Activated CD4-positive, CD25-positive, alpha-beta regulatory T cell treated with anti-CD3 and anti-CD28 coated beads, Interleukin-2, amount 50 U/mL, for 72 hours (primary cell): ENCODE measurements at places on chromosomes 12 and 14.

DNA sequence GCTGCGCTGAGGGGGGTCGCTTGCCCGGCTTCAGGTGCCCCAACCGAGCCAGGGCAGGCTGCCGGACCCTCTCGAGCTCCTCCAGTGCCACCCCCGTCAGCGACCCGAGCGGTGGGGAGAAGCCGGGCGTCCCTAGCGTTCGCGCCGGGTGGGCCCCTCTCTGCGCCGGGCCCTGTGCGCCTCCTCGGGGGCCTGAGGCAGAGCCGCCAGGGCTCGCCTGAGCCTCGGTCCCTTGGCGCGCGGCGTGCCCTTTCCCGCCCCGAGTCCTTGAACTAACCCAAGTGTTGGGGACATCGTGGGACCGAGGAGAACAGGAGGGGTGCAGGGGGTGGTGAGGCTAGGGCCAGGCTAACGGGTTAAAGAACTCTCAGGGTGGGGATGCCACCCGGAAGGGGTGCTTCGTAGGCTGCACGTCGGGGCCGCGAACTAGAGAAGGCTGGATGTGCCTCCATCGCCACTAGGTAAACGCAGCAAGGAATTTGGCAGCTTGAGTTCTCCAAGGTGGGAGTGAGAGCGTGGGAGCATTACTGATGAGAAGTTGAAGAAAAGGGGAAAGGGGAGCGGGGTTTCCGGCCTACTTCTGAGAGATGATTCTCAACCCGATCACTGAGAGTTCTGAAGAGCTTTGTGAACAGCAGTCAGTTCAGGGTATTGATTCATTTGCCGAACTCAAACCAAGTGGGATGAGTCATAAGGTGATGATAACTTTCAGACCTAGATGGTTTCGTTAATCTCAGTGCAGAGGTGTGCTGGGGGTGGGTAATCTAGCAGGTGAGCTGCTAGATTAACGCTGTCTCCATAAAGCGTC is 618 bp downstream of the RNF34 start:
- peak; percentile 64 for DNase-seq

DNA sequence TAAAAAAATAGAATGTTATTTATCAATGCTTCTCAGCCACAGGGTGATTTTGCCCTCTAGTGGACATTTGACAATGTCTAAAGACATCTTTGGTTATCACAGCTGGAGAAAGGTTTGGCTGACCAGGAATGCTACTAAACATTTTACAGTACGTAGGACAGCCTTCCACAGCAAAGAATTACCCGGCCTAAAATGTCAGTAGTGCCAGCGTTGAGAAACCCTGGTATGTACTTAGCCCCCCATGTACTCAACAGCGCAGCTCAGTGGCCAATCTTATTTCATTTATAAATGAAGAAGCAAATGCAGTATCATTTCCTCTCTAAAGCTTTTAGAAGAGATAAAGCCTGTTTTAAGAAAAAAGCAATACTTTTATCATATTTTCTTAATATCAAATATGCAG is 5.8 kb downstream of the MARK3 start:
- no peak for DNase-seq

DNA sequence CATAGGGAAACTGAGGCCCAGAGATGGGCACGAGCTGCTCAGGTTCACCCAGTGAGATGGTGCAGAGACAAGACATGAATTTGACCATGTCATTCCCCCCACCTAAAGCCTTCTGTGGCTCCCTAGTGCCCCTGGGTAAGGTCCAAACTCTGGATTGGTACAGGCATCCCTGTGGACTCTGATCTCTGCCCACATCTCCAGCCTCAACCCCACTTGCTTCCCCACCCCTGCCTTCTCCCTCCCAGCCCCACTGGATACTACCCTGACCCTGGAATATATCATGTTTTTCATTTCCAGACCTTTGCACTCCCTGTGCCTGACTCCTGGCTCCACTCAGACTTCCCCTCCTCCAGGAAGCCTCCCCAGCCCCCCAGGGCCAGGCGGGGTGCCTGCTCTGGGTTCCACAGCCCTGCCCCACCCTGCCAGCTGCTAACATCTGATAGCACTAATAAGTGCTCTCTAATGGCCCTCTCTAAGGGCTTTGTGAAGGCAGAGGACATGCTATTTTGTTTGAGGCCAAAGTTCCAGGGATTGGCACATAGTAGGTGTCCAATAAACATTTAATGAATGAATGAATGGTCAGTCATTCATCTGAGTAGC is 1.1 kb upstream of the SDSL start:
- DNase-seq, result no peak

DNA sequence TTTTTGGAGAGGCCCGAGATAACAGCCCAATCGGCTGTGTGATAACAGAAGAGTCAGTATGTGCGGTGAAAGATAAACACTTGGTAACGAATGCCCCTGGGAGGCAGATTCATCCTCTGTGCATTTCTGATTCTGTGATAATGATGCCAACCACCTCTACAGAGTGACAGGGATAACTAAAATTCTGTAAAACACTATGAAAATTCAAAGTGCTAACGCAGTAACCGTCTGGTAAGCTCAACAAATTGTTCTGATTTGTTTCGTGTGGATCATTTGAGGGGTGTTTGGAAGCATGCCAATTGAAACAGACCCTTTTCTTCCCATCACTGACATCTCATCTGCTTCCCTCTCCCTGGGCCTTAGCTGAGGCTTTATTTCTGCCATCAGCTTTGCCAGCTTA is 76.3 kb downstream of the ESR2 start:
- DNase-seq, result no peak

DNA sequence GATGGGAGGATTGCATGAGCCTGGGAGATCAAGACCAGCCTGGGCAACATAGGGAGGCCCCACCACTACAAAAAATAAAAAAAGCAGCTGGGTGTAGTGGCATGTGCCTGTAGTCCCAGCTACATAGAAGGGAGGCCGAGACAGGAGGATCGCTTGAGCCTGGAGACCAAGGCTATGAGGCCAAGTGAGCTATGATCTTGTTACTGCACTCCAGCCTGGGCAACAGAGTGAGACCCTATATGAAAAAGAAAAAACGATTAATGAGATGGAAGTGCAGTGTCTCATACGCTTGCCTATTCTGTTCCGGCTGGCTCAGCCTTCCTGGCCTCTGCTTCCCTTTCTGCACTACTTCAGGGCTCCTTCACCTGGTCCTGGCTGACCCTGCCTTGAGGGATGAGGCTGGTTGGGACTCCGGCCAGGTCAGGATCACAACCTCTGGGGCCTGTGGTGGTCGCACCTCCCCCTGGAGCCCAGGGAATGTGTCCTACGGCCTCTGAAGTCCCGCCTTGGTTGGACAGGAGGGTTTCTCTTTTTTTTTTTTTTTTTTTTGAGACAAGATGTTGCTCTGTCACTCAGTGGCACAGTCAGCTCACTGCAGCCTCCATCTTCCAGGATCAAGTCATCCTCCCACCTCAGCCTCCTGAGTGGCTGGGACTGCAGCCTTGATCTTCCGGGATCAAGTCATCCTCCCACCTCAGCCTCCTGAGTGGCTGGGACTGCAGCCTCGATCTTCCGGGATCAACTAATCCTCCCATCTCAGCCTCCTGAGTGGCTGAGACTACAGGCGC is 10.7 kb downstream of the TEDC1 start:
- no peak for DNase-seq

DNA sequence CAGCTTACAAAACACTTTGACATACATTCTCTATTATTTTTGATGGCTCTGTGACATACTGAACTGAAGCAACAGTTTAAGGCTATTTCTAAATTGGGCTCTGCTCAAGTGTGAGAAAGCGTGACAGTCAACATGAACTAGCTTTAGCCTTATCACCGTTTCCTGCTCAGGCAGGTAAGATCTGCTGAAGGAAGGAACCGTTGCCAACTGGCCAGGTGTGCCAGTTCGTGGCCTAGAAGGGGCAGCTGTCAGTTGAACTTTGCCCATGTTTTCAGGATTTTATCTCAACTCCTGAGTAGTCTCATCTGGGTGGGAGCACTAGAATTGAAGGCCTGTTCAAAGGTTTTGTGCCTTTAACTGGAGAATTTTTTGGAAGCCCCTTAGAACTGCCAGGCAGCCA is 79.5 kb downstream of the ETV6 start:
- DNase-seq, result no peak

- DNase-seq, result no peak
Observed at GRCh38 chr12:122966743-122967550, 684 bp upstream of the ABCB9 start.

DNA sequence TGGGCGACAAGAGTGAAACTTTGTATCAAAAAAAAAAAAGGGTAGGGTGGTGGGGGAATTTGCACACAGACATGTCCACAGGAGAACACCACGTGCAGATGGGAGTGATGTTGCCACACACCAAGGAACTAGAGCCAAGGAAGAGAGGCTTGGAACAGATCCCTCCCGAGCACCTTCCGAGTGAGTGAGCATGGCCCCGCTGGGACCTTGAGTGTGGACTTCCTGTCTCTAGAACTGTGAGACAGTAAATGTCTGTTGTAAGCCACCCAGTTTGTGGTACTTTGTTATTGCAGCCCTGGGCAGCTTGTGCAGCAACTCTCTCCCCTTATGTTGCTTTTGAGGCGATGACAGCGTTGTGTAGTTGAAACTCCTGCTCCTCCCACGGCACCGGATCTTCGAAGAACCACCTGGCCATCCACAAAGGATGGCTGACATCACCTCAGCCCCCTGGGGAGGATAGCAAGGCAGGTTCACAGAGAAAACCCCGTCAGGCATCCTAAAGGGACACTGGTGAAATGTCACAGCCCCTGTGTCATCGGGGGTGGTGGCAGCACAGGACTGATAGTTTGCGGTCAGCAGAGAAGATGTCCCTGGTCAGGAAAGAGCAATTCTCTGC is 54.7 kb upstream of the PLEKHG3 start:
- no peak for DNase-seq

- peak; percentile 52 for DNase-seq
Observed at GRCh38 chr12:124609041-124609989, 41.9 kb upstream of the NCOR2 start.

GRCh38 chr14:69882116-69882864 is 3.1 kb downstream of the SMOC1 start:
- DNase-seq, result no peak

GRCh38 chr12:60070552-60070951 is 474.7 kb downstream of the SLC16A7 start:
- DNase-seq, result no peak

DNA sequence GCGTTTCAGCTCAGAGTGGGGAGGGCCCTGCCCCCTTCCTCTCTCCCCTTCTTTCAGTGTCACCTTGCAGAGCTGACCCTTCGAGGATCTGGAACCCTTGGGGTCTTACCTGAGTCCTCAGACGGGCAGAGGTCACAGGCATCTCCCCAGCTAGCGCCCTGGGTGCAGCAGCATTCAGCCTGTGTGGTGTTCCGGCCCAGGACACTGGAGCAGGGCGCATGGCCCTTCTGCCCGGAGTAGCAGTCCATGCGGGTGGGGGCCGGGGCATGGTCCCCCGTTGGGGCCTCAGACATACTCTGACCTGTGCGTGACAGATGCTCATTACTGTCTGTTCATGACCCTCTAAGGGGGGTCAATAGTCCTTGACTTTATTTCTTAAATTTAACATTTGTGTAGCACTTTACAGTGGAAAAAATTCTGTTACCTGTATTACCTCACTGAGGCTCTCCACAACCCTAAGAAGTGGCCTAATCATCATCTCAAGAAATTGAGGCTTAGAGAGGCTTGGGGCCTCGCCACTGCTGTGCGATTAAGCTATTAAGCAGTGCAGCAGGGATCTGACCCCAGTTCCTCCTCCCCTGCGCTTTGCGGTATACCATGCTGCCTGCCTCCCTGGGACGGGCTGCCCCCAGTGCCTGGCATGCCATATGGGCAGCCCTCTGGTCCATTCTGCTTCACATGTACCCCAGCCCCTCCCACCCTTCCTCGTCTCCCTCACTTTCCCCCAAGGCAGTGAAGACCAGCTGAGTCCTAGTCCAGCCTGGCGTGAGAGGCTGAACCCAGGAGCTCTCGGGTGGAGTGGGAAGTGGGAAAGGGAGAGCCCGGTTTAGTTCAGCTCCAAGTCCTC is 11.5 kb downstream of the ISCA2 start:
- DNase-seq, result no peak

GRCh38 chr12:77001276-77001675 is 64.1 kb downstream of the E2F7 start:
- no peak for DNase-seq

- no peak for DNase-seq
Observed at GRCh38 chr14:92455231-92455630, 58.4 kb upstream of the RIN3 start.

- no peak for DNase-seq
Observed at GRCh38 chr12:127596891-127597290, 670.1 kb upstream of the TMEM132C start.

- DNase-seq, result no peak
Observed at GRCh38 chr12:13980538-13981295, 685 bp downstream of the GRIN2B start.

DNA sequence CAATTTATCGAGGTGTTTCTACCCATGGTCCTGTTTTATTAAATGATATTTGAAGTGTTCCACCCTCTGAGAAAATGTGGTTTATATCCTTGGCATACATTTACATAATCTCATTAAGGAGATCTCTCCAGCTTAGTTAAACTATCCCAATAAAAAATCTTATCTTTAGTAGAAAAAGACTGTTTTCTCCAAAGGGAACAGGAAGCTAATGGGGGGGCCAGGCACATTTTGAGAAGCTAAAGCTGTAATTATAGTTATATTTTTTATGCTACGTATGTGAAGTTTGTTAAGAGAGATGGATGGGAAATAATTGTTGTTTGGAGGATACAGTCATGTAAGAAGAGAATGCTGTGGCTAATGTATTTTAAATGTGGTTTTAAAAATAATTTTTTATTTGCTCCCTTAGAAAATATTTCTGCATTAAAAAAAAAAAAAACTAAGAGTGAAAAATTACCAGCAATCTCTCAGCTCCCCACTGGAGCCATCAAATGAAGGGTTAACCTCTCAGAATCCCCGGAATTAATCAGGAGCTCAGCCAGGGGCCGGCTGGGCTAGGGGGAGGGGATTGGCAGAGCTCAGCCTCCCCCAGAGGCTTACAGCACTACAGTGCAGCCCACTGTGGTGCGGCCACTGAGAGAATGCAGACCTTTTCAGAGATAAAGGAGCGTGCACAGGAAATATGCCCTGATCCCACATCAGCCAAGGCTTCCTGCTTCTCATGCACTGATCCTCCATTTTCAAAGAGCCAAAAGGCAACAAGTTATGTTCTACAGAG is 185.8 kb downstream of the EGLN3 start:
- DNase-seq, result no peak

DNA sequence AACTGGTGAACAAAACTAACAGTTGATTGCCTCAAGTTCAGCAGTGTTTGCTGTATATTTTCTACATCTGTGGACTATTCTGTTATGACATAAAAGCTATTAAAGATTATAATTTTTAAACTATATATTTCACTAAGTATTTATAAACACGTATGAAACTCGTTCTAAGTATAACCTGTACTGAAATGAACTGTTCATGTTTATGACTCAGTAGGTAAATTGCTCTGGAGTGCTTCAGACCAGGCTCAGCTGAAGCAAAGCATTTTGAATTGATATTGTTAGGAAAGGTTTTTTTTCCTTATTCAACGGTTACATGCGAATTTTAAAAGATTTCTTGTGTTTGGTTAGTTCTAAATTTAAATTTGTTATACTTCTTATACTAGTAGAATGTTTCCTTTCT is 151.3 kb downstream of the RAD51B start:
- DNase-seq, result no peak

GRCh38 chr14:101235335-101236103 is 325.8 kb upstream of the DIO3 start:
- DNase-seq, result peak; percentile 57
